ENCODE measurements at places on chromosomes 16 and 17. TPM values are rescaled to one million over a fixed set of nuclear protein-coding genes. Genes with fewer than 3 reads are reported as not detected.

The HEATR9 gene
- not detected for total RNA-seq

The SLC35G6 gene
- not detected for total RNA-seq

The CDH13 gene
- 27.0 TPM for total RNA-seq

The PLLP gene
- 7.4 TPM for total RNA-seq

The C16orf86 gene
- total RNA-seq: 0.99 TPM

The MAF gene
- 0.19 TPM for total RNA-seq

The PRCD gene
- total RNA-seq: 0.85 TPM

The STAT3 gene
- total RNA-seq: 104 TPM

The NOTUM gene
- total RNA-seq: under 0.01 TPM

The KRTAP4-3 gene
- not detected for total RNA-seq

The EVI2B gene
- 0.09 TPM for total RNA-seq

The LGALS9 gene
- total RNA-seq: 6.9 TPM

The TAF15 gene
- 91.7 TPM for total RNA-seq

The ST6GALNAC1 gene
- total RNA-seq: not detected

The KRT33A gene
- total RNA-seq: not detected

The LDHD gene
- 1.4 TPM for total RNA-seq

The KRT40 gene
- total RNA-seq: not detected

The POLDIP2 gene
- 68.0 TPM for total RNA-seq

The NUPR1 gene
- under 0.01 TPM for total RNA-seq

The TMEM231 gene
- total RNA-seq: 7.1 TPM

The IL17C gene
- not detected for total RNA-seq

The CTU2 gene
- total RNA-seq: 24.8 TPM

The OTOP3 gene
- not detected for total RNA-seq

The CRHR1 gene
- total RNA-seq: not detected

The RPH3AL gene
- 7.5 TPM for total RNA-seq

The CCT6B gene
- total RNA-seq: 0.38 TPM

The RAB26 gene
- 1.3 TPM for total RNA-seq

The PPL gene
- total RNA-seq: 1.0 TPM

The PYY gene
- not detected for total RNA-seq

The BRICD5 gene
- 2.4 TPM for total RNA-seq

The TBC1D24 gene
- 12.3 TPM for total RNA-seq

The SCARF1 gene
- total RNA-seq: 75.1 TPM

The SMPD3 gene
- under 0.01 TPM for total RNA-seq

The CFAP119 gene
- total RNA-seq: 1.8 TPM

The HOXB7 gene
- 2.2 TPM for total RNA-seq

All from endothelial cell of coronary artery (primary cell).